ENCODE measurements at places on chromosomes 11 and 22.

DNA sequence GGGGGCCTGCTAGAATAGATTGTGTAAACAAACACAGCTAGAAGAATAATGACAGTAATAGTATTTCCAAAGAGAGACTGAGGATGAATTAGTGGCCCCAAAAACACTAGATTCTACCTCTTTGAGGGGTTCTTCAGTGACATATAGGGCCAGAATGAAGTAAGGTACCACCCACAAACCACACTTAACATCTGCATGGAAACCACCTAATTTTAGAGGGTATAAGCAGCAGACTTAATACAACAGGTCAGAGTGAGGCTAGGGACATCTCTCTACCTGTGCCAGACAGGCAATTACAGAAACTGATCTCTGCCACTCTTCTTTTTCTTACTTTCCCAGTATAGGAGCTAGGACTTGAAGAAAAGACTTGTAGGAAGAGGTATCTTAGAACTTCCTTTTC lies 20.1 kb downstream of the ELP4 start:
- no peak for DNase-seq

DNA sequence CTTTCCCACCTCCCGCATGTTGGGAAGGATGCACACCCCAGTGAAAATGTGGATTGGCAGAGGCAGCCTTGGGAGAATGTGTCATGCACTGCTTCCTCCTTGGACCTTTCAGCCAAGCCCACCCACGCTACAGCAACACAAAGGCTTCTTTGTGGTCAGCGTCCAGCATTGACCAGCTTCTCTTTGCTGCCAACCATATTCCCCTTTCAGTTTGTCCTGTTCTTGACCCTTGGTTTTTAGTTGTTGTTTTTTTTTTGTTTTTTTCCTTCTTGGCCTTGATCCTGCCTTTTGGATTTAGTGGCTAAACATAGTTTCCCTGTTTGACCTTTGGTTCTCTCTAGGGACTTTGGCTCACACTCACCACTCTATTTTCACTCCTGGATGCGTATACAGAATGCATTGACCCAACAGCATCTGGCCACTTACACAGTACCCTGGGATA lies 573.6 kb downstream of the INSC start:
- no peak for DNase-seq

- DNase-seq, result no peak
Observed at GRCh38 chr11:103942646-103943045, 93.8 kb upstream of the DDI1 start.

GRCh38 chr11:132045107-132045506 lies 674.7 kb downstream of the NTM start:
- DNase-seq, result no peak

GRCh38 chr22:37254209-37254866 lies 10.3 kb upstream of the RAC2 start:
- DNase-seq, result no peak

GRCh38 chr11:36149538-36150242 lies 139.5 kb downstream of the COMMD9 start:
- peak; percentile 2 for DNase-seq

- DNase-seq, result no peak
Observed at GRCh38 chr11:55795256-55795655, at the start of gene OR5D14. OR5D14 (plus strand) TSS chr11:55795556; CDS start chr11:55795556, 0 bp downstream.

GRCh38 chr11:43784866-43785265 lies 95.8 kb upstream of the ALKBH3 start:
- DNase-seq, result no peak
